IPS-NIHi11 (cell line): ENCODE measurements at places on chromosomes 6 and 20.
A peak's percentile ranks its signal among the peaks of the same experiment; 100 is the strongest.

GRCh38 chr6:102051720-102052119 lies 658.2 kb downstream of the GRIK2 start:
- no peak for DNase-seq

DNA sequence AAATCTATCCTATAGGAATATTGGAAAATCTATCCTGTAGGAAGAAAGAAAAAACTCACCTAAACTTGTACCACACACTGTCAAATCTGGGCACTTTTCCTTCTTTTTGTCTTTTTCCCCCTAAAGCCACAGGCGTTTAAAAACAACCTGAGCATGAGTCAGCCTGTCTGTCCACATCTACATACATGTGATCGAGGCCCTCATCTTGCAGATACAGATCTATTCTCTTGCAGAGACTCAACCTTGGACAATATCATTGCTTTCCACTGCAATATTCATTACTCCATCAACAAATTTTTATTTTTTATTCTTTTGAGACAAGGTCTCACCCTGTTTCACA lies 95.9 kb upstream of the IYD start:
- DNase-seq = no peak

DNA sequence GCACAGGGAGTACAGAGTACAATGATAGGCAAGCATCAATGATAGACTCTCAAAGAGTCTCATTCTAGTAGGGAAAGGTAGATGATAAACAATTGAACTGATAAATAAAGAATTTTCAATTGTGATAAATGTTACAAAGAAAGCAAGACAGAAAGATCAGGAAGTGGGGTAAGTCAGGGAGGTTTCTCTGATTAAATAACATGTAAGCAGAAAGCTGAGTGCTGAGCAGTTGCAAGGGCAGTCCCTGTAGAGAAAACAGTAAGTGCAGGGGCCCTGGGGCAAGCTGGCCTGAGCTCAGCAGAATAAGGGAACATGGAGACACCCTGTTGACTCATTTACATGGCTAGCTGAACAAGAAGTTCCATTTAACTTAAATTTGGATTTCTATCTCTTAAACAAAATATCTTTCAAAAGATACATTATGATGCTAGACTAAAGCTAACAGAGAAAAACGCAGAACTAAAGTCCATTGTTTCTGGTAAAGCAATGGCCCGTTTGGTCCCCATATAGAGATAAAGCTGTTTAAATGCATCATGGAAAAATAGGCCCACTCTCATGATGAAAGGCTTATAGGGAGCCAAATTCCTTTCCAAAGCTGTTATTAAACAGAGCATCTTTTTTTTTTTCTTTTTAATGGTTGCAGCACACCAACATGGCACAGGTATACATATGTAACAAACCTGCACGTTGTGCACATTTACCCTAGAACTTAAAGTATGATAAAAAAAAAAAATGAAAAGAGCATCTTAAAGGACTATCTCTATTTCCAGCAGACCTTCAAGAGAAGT lies 5.3 kb upstream of the TNFAIP3 start:
- no peak for DNase-seq

DNA sequence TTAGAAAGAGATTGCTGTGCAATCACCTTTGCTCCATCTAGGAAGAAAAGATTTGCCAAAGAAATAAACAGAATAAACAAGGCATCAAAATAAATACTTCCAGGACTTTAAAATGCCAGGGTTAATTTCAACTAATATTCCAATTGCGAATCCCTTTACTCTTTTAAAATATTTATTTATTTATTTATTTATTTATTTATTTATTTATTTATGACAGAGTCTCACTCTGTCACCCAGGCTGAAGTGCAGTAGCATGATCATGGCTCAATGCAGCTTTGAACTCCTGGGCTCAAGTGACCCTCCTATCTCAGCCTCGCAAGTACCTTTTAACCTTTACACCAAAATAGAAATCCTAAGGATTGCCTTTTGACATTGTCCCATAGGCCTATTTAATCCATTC lies 191.1 kb downstream of the EDN1 start:
- DNase-seq = no peak

GRCh38 chr20:43938932-43939761 lies 24.5 kb downstream of the TOX2 start:
- DNase-seq = peak; percentile 35
